CD4-positive, alpha-beta T cell treated with Interleukin-6 at 100 ng/mL for 8 hours (primary cell): ENCODE measurements at places on chromosomes 3 and 15.

GRCh38 chr3:128481438-128481942, 11.5 kb downstream of the GATA2 start:
- DNase-seq, result no peak

DNA sequence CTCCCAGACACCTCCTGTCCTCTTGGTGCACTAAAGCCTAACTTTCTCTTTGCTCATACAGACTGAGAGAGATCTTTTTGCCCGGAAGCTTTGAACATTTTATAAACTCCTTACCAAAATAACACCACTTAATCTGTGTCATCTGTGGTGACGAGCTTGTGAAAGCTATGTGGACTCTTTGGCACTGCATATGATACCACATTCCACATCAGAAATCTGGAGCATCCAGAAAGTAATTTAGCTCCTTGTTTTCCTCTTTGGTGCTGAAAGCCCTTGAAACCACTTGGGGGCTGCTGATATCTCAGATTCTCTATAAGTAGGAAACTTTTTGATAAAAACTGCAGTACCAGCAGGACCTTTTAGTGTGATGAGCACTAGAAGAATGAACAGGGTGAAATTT, 128.3 kb downstream of the ALCAM start:
- no peak for DNase-seq

DNA sequence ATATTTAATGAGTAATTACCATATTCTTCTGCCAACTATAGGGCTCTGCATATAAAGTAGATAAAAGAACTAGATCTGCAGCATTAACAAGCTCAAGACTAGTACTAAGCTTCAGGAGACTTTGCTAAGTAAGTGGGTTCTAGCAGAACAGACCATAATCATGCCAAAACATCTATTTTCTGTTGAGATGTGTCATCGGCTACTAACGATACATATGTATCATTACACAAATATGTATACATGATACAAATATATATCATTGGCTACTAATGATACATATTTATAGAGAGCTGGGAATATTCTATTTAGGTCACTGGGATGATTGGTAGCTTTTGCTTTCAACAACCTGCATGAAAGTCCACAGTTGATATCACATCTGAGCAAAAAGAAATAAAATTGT, 185.8 kb upstream of the DCBLD2 start:
- no peak for DNase-seq

DNA sequence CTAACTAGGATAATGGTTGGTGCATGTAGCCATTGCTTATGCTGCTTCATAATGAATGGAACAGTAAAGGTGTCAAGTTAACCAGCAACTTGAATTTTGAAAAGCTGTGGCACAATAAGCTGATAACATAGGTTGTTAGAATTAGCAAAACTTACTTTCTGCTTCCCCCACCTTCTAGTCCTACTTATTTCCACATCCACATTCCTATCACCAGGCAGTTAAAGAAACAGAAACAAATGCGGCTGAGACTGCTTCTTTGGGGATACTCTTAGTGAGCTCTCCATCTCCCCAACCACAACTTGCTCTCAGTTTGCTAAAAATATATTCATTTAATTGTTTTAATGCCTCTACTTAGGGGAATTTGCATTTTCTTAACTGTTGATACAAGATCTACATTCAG, 215.1 kb downstream of the TIGIT start:
- no peak for DNase-seq

DNA sequence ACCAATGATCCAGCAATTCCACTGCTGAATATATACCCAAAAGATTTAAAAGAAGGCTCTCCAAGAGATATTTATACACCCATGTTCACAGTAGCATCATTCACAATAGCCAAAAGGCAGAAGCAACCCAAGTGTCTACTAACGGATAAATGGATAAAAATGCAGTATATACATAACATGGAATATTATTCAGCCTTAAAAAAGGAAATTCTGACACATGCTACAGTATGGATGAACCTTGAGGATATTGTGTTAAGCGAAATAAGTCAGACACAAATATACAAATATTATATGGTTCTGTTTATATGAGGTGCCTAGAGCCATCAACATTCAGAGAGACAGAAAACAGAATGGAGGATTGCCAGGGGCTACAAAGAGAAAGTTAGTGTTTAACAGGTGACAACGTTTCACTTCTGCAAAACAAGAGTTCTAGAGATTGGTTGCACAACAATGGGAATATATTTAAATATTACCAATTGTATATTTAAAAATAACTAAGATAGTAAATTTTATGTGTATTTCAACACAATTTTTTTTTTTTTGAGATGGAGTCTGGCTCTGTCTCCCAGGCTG, 69.4 kb downstream of the STAG1 start:
- DNase-seq, result no peak

DNA sequence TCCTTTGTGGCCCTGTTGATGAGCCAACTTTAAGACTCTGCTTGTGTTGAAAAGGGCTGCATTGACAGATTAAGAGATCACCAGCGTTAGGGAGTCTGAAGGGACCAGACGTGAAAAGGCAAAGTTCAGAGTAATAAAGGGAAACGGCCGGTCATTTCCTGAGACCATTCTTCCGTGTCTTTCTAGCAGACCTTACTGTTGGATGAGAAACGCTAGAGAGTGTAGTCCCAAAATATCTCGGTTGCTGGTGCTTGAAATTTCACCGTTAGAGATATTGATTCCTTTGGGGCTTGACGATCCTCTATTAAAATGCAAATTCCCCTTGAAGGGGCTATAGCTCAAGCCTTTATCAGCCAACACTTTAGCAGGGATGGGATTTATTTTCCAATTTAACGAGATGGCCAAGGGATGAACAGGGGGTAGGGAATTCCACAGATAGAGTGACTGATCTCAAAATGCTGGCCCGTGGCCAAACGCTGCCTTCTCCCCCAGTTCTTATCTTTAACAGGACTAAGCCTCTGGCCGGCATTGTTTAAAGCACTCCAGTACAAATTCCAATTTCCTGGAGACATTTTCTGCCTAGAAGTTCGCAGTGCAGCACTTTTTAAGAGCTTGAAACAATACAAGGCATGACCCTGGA, 250.4 kb downstream of the TJP1 start:
- DNase-seq, result no peak

DNA sequence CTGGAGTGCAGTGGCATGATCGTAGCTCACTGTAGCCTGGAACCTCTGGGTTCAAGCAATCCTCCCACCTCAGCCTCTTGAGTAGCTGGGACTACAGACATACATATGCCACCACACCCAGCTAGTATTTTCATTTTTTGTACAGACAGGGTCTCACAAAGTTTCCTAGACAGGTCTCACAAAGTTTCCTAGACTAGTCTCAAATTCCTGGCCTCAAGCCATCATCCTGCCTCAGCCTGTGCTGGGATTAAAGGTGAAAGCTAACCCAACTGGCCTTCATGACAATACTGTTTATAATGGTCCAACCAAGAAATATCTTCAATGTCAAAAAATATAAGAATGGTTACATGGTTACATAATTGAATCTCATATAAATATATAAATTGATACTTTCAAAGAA, 24.0 kb downstream of the GPR176 start:
- no peak for DNase-seq

DNA sequence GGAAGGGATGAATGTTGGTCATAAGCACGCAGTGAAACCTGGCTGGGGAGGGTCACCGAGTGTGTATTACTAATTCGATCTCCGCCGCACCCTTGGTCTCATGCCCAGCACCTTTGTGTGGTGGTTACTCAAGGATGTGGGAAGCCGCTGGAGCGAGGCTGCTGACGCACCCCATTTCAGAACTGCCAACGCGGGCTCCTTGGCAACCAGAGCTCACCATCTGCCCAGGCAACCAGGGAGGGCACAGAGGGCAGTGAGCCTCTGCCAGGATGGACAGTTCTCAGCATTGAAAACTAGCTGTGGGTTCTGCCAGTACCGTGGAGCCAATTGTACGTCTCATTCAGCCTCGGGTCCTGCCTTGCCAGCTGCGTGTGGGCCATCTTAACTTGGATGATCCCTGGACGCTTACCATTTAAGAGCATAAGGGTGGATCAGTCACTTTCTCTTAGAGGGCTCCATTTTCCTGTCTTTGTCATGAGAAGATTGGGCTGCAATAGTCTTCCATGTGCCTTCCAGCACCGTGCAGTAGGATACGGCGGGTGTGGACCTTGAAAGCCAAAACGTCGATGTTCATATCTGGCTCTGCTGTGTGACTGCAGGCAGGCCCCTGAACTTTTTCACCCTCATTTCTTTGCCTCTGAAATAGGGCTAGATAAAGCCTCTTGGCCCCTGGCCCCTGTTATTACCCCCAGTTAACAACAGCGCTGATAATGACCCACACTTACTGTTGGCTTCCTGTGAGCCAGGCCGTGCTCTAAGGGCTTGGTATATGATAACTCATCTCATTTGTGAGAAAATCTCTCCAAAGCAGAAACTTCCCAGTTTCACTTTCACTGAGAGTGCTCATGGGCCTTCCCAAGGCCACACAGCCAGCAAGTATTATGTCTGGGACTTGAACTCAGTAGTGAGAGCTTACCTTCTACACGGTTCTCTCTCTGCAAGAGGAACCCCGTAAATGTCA, 238.8 kb downstream of the OPA1 start:
- DNase-seq, result no peak

- DNase-seq, result no peak
These were observed 6.1 kb upstream of the TMEM207 start for GRCh38 chr3:190455828-190456227.

DNA sequence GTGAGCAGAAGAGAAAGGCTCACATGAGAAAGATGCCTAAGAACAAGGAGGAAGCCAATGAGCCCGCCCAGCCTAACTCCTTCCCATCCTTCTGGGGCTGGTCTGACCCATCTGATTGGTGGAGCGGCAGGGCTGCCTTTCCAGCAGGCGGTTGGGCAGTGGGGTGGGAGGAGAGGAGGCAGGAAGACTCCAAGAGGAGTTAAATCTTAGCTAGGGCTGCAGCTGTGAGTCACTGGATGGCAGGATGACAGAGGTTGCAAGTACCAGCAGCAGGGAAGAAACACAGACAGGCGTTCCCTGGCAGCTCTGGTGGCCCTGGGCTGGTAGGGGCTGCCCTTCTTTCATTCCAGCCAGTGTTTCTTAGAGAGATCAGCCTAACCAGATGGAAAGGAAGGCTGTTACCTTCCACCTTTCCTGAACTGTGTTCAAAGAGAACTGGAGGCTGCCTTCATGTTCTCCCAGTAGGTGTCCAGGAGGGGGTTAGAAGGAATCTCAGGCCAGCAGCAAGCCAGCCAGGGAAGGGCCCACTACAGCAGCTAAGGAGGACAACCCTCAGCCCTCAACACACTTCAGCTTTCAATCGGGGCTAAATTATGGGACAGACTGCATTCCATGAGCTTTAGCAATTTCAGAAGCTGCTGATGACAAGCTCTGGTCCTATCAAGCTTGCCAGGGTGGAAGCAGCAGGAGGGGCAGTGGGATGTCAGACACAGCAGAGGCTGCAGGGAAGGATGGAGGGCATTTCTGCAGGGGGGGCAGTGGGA, 50.3 kb downstream of the CHSY1 start:
- DNase-seq, result no peak

DNA sequence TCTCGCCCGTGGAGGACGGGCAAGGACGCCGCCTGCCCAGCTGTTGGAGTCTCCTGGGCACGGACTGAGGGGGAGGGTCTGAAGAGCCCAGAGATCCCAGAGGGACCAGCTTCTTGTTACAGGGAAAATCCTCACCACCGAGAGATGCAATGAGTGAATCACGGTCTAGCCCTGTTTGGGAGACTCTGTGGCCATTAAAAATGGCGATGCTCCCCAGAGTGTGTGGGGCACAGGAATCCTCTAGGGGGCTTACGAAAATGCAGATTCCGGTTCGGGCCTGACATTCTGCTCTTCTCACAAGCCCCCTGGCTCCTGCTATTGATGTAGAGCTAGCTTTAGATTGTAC, 35.5 kb upstream of the EPHB3 start:
- DNase-seq, result no peak

DNA sequence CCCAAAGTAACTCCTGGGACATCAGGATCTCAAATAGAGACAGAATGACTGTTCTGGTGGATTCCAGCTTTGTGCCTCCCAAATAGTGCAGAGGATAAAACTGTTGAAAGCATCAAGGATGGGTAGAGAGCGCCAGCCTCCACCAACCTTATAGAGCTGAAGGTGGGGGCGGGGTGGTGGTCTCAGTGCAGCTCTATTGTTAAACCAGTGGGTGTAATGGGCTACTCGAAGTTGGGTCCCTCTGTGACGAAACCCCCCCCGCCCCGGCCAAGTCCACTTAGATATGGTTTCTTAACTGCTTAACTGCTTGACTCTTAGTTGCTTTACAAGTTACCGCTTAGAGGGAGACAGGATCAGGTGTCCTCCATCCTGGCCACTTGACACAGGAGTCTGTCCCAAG, 22.7 kb downstream of the DHX30 start:
- DNase-seq, result no peak

GRCh38 chr3:112560307-112560706, 1.5 kb downstream of the ATG3 start:
- no peak for DNase-seq

GRCh38 chr3:184368116-184368515, 6.6 kb downstream of the POLR2H start:
- no peak for DNase-seq

- peak; percentile 49 for DNase-seq
These were observed 517.2 kb downstream of the FOXP1 start for GRCh38 chr3:71066356-71066755.

DNA sequence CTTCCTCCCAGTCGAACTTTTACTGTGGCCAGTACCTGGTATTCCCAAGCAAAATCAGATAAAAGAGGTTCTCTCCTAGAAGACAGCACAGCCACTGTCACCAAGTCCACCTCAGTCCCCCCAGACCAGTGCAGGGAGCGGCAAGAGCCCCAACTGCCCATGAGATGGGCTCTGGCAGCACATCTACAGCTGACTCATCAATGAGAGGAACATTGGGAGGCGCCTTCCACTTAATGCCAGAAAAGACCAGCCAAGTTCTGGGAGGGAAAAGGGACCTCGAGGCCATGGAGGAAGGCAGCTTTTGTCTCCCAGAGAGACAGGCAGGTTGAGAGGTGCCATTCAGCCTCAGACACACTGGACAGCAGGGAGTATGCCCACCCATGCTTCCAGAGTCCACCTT, 28.2 kb downstream of the POC1A start:
- DNase-seq, result no peak

DNA sequence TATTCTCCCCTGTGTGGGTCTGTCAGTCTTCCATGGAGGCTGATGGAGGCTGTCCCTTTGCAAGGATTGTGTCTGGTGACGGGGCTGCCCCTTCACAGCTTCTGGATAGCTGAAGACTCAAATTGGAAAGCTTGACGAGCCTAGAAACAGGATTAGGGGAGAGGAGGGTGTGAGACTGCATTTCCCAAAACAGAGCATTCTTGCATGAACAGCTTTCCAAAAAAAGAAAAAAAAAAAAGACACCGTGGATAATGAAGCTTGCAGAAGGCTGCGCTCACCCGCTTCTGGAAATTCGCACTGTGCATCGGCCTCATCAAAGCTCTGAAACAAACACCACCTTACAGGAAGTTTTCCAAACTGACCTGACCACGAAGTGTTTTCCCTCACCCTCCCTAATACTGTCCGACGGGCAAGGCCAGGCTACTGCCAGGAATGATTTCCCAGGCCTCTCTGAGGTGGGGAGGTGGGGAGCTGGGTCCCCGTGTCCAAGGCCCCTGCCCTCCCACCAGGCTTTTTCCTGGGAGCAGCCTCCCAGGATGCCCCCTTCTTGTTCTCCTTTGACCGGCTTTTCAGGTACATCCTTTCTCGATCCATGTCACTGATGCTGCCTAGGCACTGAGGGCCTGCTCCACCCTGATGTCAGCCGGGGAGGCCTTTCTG, 24.9 kb upstream of the MUC4 start:
- no peak for DNase-seq

GRCh38 chr3:177459401-177459800, 262.1 kb upstream of the TBL1XR1 start:
- no peak for DNase-seq

GRCh38 chr15:101477851-101478362, 11.6 kb downstream of the PCSK6 start:
- DNase-seq, result no peak
